ENCODE measurements at places on chromosomes 5 and 9.

- no peak for DNase-seq
Observed at GRCh38 chr9:76738402-76738801, 25.8 kb upstream of the PCA3 start.

DNA sequence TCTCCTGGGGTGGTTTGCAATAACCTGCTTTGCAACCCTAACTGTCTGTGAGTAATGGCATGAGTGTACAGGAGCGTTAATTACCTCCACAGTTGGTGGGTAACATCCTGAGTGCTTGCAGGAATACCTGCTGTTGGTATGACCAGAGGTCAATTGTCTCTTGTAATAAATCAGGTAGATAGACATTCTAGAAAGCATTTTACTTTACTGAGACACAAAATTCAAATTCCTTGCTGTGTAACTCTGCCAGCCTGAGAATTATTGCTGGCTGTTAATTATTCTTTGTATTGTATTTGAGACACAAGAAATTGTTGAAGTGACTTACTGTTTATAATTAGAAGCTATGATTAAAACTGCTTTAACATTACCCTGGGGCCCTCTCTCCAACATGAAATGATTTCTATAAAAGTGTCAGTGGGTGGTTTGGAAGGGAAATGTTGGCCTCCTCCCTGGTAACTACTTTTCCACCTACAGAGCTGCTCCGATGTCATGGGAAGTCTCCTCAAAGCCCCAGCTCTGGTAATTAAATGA, 150.8 kb upstream of the ADCY2 start:
- DNase-seq = no peak

DNA sequence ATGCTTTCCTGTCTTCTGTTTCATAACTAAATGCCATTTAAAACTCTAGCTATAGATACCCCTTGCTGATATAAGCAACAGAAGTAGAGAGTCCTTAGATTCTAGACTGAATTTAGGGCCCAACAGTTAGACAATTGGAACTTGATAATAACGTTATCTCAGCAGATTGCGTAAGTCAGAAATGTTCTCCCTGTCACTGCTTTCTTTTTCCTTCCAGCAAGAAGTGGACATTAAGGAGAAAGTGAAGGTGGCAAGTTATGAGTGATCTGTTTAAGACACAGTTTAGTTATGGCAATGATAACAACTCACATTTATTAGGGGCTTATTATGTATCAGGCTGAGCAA, 6.9 kb upstream of the GLIS3 start:
- no peak for DNase-seq

DNA sequence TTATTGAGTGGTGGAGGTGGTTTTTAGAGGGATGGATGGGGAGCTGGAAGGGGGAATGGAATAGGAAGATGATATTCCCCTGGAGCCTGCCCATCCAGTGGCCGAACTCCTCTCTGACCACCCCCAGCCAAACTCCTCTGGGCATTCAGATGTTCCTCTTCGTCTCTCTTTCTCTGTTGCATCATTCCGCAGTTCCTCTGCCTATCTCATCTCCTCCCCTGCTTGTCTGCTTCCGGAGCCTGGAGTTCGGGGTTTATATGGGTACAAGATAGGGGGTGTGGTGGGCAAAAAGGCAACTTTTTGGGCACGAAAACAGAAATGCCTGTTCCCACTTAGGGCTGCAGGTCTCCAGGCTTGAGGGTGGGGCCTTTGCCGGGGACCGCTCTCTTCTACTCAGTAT, 12.2 kb upstream of the CDK5RAP2 start:
- no peak for DNase-seq

- no peak for DNase-seq
Observed at GRCh38 chr5:174953871-174954270, 229.5 kb downstream of the MSX2 start.

DNA sequence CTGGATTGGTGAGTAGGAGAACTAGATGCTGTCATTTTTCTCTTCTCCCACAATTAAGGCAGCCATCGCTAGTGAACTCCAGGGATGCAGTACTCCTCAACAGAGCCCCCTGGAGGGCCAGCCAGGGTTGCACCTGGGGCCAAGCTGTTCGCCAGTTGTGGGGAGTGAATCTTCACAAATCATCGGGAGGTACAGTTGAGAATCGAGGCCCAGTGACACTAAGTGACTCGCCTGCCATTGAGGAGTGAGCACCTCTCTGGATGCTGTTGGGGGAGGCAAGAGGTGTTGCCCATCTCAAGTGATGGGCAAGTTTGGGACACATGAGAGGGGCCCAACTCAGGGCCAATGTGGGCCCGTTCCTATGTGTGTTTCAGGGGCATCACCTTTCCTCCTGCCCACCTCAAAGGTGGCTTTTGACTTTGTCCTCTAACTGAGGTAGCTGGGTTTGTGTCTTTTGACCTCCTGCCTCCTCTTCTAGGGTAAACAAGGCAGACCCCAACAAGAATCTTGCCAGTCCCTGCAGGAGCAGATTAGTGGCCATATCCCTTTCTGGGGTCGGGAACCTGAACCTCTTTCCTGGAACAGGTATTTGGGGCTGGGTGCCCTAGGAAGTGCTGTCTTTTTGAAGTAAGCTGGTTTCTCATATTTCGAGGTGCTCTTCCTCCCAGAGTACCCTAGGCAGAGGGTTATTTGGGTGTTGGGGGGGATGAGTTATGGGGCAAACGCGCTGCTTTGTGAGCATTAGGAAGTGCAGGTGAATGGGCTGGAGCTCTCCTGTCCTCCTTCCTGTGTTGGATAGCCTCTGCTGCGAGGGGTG, 181.2 kb downstream of the MACROH2A1 start:
- DNase-seq = peak; percentile 19

DNA sequence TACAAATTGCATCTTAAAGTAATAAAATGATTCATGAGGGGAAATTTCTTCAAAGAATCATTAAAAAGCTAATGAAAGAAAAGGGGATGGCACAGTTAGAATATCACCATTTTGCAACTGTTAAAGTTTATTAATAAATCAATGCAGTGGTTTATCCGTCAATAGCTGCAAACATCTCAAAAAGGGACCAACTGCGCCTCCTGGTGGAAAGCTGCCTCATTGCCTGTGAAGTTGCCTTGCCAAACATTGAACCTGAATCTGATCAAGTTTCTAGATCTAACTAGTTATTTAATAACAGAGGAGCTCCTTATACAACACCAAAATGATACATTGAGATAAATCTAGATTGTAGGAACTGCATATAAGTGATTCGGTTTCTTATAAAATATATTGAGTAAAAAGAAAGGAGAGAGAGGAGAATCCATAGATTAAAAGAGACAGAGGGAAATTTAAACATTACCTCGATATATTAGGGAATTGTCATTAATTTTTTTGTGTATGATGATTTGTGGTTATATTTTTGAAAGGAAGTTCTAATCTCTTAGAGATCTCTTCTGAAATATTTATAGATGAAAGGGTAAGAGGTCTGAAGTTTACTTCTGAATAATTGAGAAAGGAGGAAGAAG, 6.9 kb upstream of the NDUFB6 start:
- DNase-seq = no peak

DNA sequence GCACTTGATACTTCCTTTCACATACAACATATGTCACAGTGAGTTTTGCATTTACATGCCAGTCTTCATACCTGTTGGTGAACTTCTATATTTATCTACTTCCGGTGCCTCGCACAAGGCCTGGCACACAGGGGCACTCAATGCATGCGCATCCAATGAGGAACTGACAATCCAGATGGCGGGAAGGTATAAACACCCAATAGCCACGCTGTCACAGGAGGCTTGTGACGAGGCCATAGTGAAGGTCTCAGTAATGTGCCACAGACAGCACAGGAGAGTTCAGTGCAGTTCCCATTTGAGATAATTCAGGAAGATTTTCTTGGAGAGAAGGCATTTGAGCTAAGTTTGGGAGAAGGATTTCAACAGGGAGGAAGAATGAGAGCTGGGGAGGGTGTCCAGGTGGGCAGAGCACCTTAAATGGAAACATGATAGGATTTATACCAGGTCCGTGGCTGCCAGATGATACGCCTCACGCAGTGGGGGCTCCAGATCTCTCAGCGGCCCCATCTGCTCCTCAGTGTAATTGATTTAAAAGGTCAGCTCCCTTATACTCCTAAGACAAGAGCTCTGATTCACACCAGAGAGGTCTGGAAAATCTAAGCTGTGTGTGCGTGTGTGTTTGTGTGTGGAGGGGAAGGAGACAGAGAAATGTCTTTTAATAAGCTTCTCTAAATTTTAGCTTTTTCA, 206.2 kb downstream of the DCP2 start:
- DNase-seq = no peak

- no peak for DNase-seq
Observed at GRCh38 chr5:16128944-16129343, 50.6 kb downstream of the MARCHF11 start.

DNA sequence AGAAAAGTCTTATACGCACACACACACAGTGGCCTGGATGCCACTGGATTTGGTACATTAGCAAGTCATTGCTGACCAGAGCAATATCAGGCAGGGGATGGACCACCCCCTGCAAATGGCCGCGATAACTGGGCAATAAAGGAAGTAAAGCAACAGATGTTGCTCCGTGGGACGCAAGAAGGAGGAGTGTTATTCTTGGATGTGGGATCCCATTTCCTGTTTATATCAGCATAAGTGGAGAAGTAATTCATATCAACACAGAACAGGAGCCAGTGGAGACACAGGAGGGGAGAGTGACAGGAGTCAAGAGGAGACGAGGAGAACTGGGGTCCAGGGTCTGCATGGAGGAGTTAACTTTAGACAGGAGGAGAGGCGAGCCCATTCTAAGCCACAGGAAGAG, 18.4 kb downstream of the RUFY1 start:
- no peak for DNase-seq

GRCh38 chr9:37004424-37004935, 29.6 kb downstream of the PAX5 start:
- no peak for DNase-seq

GRCh38 chr5:67792891-67793290, 422.7 kb upstream of the PIK3R1 start:
- DNase-seq = no peak
